ENCODE measurements at places on chromosomes 3 and 15.
A peak's percentile ranks its signal among the peaks of the same experiment; 100 is the strongest.

DNA sequence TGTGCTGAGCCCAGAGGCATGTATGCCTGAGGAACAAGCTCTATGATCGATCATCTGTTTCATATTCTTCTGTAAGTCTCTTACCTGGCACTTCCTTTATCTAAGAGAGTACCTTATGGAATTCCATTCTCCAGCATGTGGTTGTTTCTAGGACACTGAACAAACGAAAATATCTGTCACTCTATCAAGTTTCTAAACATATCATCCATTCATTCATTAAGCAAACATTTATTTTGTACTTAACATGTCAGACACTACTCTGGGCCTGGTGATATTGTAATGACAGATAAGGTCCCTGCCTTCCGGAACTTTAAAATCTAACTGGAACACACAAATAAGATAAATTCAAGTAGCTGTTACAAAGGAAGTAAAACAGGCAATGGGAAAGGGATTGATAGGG lies 477.1 kb downstream of the IGSF11 start:
- DNase-seq = no peak

DNA sequence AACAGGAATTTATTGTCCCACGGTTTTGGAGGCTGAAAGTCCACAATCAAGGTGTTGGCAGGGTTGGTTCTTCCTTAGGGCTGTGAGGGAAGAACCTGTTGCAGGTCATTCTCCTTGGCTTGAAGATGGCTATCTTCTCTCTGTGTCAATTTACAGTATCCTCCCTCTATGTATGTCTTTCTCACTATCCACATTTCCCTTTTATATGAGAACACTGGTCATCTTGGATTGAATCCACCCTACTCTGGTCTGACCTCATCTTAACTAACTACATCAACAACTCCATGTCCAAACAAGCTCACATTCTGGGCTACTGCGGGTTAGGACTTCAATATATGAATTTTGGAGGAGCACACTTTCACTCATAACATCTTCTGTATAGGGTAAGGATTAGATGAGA lies 61.9 kb downstream of the CLDN1 start:
- DNase-seq = no peak

DNA sequence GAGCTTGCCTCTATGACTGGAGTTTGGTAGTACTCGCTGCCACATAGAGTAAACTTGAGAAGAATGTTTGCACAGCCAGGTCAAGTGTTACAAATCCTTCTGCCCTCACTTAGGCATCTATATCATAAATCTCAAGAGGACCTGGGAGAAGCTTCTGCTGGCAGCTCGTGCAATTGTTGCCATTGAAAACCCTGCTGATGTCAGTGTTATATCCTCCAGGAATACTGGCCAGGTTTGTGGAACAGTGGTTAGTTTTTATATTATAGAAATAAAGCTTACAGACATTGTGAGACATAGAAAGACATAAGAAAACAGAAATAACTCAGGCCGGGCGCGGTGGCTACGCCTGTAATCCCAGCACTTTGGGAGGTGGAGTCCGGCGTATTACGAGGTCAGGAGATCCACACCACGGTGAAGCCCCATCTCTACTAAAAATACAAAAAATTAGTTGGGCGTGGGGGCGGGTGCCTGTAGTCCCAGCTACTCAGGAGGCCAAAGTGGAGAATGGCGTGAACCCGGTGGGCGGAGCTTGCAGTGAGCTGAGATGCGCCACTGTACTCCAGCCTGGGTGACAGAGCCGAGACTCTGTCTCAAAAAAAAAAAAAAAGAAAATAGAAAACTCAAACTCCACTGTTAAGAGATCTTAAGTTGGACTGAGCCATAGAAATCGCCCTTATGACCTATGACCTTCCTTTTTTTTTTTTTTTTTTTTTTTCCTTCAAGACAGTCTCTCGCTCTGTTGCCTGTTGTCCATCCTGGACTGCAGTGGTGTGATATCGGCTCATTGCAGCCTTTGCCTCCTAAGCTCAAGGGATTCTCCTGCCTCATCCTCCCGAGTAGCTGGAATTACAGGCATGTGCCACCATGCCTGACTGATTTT lies 2.2 kb downstream of the RPSA start:
- peak; percentile 65 for DNase-seq

DNA sequence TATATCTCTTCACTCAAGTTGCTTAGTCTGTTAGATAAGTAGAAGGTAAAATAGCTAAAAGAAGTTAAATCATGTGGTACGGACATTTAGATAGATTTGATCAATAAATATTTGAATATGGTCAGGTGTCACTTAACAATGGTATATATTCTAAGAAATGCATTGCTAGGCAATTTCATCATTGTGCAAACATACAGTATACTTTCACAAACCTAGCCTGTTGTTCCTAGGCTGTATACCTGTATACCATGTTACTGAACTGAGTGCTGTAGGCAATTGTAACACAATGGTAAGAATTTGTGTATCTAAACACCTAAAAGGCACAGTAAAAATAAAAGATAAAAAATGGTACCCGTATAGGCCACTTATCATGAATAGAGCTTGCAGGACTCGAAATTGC lies 112.8 kb upstream of the CGNL1 start:
- no peak for DNase-seq

DNA sequence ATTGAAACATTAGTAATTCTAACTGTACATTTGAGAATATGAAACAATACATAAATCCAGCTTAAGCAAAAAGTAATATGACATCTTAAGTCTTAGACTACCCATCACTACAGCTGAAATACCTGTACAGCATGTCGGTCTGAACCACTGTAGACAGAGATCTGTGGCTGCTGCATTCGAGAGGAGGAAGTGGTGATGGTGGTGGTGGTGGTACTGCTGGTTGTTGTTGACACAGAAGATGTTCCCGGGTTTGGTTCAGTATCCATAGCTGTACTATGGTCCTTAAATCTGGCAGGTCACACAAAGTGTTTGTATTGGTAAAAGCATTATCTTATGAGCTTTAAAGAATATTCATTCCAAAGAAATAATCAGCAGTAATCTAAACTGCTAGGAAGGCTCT lies 2.9 kb downstream of the PHC3 start:
- peak; percentile 52 for DNase-seq

GRCh38 chr15:69740684-69741083 lies 288.1 kb downstream of the RPLP1 start:
- DNase-seq = no peak

- DNase-seq = peak; percentile 60
Measured at GRCh38 chr15:90818251-90819210, 49.9 kb upstream of the FURIN start.

GRCh38 chr15:94478763-94479162 lies 247.4 kb downstream of the MCTP2 start:
- DNase-seq = no peak

Data from activated CD4-positive, alpha-beta T cell treated with anti-CD3 and anti-CD28 coated beads for 48 hours (primary cell).